NCI-H2081 (cell line): ENCODE measurements at places on chromosomes 1 and 21.

DNA sequence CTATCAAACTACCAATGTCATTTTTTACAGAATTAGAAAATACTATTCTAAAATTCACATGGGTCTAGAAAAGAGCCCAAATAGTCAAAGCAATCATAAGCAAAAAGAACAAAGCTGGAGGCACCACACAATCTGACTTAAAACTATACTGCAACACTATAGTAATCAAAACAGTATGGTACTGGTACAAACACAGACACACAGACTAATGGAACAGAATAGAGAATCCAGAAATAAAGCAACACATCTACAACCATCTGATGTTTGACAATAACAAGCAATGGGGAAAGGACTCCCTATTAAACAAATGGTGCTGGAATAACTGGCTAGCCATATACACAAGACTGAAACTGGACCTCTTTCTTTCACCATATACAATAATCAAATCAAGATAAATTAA, 39.8 kb downstream of the CD53 start:
- DNase-seq = no peak

DNA sequence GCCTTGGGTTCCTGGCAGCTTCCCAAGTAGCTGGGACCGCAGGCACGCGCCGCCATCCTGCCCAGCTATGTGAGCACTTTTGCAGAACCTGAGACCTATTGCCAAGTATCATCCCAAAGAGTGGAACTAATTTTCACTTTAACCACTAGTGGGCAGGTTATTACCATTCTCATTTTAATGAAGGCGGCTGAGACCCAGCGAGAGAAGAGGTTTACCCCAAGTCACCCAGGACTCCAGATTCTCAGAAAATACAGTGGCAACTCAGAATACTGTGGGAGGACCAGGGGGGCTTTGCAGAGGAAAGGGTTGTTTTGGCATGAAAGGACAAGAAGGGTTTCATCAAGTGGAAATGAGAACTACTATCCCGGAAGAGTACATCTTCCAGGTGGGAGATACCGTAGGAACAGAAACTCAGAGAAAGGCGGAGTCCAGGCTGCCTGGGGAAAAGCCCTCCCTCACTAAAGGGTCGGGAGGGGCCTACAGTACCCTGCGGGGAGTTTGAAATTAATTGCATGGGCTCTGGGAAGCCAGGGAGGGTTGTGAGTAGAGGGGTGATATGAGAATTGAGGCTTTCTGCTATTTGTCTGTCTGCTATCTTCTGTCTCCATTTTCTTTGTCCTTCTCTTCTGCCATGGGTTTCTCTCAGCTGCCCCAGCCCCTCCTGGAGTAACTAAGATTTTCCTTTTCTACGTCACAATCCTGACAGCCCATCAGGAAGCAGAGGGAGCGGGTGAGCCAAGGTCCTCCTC, 7.2 kb upstream of the SEMA4A start:
- DNase-seq = peak; percentile 62

DNA sequence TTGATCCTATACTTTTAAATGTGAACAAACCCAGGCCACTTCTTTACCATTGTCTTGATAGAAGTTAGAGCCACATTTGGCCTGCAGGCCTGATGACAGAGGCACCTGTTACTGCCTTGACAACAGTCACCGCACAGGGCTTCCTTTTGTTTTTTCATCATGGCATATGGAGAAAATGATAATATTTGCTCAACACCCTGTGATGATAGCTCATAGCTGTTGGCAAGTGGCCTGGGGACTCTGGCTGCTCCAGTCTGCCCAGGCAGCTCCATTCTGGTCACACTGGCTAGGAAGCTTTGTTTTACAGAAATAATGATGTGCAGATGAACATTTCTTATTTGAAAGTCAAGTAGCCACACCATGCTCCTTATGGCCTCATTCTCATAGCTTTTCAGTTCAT, 89.6 kb upstream of the GPR88 start:
- DNase-seq = peak; percentile 65

DNA sequence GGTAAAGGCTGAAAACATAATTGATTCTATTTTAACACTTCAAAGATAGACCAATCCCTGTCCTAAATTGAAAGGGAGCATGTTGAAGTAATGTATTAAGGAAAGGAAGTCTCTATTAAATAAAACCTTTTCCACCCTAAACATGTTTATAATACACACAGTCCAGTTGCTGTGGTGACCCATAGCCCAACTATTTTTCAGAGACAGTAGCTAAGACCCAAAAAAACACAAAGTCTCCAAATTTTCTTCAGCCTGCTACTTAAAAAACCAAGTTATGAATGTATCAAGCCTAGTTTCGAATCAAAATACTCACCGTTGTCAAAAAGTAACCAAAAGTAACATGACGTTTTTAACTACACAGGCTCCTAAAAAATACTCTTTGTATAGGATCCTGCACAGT, 1.6 kb downstream of the ELK4 start:
- no peak for DNase-seq

- no peak for DNase-seq
Observed at GRCh38 chr21:44924606-44925377, 4.1 kb upstream of the ITGB2 start.

DNA sequence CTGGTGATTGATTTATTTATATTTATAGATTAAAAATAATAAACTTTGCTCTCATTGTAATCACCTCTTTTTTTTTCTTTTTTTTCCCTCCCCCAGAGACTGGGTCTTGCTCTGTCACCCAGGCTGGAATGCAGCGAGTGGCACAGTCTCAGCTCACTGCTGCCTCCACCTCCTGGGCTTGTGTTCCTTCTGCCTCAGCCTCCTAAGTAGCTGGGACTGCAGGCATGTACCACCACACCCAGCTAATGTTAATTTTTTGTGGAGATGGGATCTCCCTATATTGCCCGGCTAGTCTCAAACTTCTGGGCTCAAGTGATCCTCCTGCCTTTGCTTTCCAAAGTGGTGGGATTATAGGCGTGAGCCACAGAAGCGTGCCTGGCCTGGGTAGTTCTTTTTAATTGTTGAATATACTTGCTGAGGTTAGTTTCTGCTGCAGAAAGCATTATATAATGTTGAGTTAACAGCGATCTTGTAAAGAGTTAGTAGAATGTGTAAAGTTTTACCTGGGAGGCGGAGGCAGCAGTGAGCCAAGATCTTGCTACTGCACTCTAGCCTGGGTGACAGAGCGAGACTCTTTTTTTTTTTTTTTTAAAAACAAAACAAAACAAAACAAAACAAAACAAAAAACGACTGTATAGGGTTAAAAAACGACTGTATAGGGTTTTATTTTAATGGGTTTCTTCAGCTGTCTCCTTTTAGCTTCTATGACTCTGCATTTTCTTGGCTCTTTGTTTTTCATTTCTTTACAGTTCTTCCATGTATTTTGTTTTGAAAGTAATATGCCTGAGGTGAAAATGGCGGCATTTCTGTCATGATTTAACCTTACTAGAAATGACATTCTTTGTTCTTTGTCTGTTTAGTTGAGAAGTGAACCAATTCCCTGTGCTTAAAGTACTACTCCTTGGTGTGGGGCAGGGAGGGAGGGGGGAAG, 82.7 kb downstream of the CAMTA1 start:
- DNase-seq = no peak

- DNase-seq = no peak
Observed at GRCh38 chr1:156270314-156270713, 12.3 kb downstream of the SMG5 start.

DNA sequence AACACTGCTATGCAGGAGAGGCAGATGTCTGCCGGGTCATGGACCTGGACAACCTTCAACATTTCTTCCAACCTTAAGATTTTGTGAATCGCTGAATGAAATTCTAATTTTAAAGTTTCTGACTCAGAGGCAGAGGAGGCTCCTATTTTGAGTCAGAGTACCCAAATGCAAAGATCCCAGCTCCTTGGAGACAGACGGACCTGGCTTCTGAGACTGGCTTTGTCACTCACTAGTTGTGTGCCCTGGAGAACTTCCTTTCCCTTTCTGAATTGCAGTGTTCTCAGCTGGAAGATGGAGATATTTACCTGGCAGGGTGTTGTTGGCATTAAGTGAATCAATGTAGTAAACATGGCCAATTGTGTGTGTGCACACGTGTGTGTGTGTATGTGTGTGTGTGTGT, 51.9 kb downstream of the IER5 start:
- DNase-seq = no peak

DNA sequence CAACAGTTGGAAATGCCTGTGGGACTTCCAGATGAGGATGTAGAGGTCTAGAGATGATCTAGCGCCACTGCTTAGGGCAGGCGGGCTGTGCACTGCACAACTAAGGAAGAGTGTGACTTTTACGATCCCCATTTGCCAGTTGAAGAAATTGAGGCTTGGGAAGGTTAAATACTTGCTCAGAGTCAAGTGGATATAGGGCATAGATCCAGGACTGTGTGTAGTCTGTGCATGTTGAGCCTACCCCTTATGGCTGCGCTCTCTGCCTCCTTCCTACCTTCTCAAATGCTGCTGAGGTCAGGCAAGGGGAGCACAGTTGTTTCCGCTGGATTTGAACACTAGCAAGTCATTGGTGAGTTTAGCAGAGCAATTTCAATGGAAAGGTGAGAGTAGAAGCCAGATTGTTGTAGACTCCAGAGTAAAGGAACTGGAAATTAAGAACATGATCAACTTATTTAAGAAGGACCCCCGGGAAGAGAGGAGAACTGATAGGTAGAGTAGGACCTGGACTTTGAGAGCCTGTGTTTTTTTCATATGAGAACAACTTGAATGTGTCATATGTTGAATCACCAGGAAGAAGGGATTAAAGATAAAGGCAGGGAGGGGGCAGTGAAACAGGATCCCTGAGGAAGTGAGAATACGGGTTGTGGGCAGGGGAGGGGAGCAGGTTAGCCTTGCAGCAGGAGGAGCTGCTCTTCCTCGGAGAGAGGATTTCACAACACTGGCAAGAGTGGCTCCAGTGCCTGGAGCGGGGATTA, 2.7 kb downstream of the CAPN2 start:
- DNase-seq = no peak

DNA sequence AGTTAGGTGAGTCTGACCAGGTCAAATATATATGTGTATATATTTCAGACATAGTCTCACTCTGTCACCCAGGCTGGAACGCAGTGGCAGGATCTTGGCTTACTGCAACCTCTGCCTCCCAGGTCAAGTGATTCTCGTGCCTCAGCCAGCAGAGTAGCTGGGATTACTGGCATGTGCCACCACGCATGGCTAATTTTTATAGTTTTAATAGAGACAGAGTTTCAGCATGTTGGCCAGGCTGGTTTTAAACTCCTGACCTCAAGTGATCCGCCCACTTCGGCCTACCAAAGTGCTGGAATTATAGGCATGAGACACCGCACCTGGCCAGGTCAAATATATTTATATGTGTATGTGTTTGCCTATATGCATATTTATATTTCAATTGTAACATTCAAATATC, 581.5 kb upstream of the B3GALT2 start:
- no peak for DNase-seq

DNA sequence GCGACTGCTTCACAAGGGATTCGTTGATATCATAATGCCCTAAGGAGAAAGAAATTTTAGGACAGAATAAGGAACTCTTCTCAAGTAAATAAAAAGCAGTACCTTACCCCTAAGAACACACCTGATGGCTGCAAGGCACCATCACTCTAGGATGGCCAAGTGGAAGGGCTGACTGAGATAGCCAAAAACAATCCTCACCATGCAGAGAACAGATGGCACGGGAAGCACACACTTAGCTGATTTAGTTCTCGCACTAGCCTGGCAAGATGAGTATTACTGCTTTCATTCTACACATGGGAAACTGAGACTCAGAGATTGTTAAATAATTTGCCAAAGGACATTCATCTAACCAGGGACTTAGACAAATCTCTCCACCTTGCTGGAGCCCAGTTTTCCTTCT, 43.8 kb downstream of the STPG1 start:
- no peak for DNase-seq

- DNase-seq = no peak
Observed at GRCh38 chr1:39696448-39696847, 5.2 kb upstream of the HPCAL4 start.
